Tibial artery (tissue), 4 donors: ENCODE measurements at places on chromosomes 1 and 21.

GRCh38 chr21:32392880-32393676, at the start of gene URB1:
Gene URB1, minus strand, starts transcription at chr21:32393012. Its CDS starts 102 bp downstream, at chr21:32392910.
- DNase-seq: peak; percentile 94

DNA sequence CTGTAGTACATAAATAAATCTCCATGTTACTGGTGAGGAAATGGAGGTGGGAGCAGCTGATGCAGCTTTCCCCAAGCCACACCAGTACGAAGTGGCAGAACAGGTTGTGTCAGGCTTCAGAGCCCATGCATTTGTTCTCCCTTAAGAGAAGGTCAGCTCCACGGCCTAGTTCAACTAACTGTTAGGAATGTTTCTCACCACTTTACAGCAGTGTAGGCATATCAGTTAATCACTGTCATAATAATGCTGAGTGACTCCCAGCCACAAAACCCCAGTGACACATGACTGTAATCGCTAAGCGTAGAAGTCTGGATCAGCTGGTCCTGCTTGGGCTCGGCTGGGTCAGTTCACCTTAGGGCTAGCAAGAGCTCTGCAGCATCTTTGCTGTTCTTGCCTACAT, 90.4 kb downstream of the VPS26C start:
- no peak for DNase-seq

DNA sequence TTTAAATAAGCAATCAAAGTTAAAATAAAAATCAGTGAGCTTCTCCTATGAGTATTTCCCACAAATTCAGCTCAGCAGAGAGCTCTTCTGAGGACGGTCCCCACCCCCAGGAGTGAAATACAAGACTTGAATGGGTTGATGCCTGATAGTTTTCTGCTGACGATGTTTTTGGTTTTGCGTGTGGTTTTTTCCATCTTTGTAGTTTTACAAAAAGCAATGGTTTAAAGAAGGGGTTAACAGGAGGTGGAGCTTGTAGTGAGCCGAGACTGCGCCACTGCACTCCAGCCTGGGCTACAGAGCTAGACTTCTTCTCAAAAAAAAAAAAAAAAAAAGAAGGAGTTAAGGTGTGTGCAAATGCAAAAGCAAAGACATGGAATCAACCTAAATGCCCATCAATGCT, 171.7 kb upstream of the COA6 start:
- no peak for DNase-seq

- peak; percentile 61 for DNase-seq
Measured at GRCh38 chr1:202235003-202235660, 41.5 kb downstream of the LGR6 start.

- DNase-seq: no peak
Measured at GRCh38 chr1:234503193-234504050, 24.4 kb upstream of the TARBP1 start.

DNA sequence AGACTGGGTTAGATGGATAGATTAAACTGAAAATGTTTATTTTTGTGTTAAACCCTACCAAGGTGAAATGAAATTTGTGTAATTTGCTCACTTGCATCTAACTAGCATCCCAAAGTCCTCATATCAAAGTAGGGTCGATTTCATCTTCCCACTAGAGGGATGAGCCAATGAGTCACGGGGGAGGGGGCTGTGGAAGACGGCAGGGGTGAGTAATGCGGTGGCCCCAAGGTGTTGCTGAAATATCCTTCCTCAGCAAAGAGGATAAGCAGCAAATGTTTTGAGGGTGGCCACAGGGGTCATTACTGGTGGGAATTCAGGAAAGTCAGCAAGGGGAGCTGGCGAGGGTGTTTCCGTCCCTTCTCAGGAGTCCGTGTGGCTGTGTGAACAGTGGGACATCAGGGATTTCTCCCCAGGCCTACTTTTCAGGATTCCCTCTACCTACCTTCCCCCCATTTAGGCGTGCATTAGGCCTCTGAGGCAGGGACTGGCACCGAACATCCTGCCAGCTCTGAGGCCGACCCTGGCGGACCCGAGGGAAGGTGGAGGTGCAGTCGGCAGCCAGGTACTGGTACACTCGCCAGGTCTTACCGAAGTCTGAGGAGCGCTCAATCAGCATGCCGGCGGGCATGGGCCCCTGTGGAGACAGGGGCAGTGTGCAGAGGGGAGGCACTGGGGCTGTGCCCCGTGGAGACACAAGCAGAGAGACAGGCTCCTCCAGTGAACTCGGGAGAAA, 18.1 kb downstream of the LAMB3 start:
- no peak for DNase-seq

DNA sequence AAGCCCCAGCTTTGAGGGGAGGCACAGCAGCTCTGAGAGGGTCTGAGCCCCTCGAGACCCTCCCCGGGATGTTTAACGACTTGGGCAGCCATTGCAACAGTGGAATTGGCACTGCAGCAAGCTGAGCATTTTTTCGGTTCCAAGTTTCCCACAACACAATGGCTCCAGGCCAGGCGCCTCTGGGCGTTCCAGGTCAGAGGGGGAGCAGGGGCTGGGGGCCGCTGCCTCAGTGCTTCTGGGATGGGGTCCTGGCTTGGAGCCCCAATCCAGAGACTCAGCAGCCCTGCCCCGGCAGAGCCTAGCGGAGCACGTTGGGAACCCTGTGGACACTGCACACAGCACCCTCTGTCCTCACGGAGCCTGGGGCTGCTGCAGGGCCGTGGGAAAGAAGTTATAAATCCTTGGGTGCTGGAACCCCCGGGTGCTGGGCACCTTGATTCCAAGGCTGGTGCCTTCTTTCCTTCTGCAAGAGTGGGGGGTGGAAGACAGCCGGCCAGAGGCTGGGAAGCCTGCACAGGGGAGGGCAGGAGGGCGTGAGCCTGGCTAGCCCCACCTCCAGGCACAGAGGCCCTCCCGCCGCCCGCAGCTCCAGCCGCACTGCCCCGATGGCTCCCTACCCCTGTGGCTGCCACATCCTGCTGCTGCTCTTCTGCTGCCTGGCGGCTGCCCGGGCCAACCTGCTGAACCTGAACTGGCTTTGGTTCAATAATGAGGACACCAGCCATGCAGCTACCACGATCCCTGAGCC, 50.1 kb downstream of the COL18A1 start:
- DNase-seq: no peak

DNA sequence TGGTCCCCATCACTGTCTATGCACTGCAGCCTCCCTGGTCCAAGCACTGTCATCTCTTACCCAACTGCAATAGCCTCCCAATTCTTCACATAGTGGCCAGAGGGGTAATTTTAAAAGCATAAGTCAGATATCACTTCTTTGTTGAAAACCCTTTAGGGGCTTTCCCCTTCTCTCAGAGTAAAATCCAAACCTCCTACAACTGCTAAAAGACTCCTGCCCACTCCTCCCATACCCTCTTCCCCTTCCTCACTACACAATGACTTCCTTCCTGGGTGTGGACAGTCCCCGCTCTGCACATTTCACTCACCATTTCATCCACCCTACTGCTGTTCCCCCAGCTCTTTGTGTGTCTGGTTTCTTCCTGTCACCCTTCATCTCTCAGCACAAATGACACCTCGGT, 8.3 kb downstream of the MCOLN2 start:
- no peak for DNase-seq
